NCI-H748 treated with DMSO at 0.1 percent for 48 hours (cell line): ENCODE measurements at places on chromosomes 12 and 14.

DNA sequence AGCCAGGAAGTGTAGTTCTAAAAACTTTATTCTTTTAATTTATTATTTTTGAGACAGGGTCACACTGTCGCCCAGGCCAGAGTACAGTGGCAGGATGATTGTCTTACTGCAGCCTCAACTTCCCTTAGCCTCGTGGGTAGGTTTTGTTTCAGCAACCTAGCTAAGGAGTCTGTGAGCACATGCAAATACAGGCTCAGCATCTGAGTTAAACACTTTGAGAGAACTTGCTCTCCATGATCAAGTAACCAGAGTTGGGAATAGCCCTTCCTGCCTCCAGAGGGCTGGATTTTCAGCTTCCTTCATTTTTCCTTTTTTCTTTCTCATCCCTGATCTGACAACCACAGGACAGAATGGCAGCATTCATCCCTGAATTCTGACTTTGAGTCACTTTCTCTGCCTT is 871.3 kb downstream of the GALC start:
- DNase-seq: no peak

- no peak for DNase-seq
Observed at GRCh38 chr12:131752451-131752850, 41.6 kb downstream of the SFSWAP start.

- DNase-seq: no peak
Observed at GRCh38 chr14:71060825-71061455, 153.7 kb downstream of the PCNX1 start.

- DNase-seq: no peak
Observed at GRCh38 chr12:109841356-109841755, 8.2 kb upstream of the TRPV4 start.

GRCh38 chr12:30748147-30748546 is 6.6 kb downstream of the CAPRIN2 start:
- DNase-seq: no peak

DNA sequence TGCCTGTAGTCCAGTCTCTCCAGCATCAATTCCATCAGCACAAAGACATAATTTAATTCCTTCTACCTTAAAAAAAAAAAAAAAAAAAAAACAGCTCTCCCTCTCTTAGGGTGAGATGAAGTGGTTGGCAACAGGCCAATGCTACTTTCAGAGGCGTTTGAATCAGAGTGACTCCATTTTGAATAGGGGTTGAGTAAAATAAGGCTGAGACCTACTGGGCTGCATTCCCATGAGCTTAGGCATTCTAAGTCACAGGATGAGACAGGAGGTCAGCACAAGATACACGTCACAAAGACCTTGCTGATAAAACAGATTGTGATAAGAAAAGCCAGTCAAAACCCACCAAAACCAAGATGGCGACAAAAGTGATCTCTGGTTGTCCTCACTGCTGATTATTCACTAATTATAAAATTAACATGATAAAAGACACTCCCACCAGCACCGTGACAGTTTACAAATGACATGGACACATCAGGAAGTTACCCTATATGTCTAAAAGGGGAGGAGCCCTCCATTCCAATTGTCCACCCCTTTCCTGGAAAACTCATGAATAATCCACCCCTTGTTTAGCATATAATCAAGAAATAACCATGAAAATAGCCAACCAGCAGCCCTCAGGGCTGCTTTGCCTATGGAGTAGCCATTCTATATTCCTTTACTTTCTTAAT is 6.9 kb upstream of the TCL1B start:
- DNase-seq: peak; percentile 61
